GM04504 (cell line): ENCODE measurements at places on chromosomes 1 and 21.

- DNase-seq = no peak
These were observed 37.3 kb upstream of the IRF2BP2 start for GRCh38 chr1:234647245-234647644.

- DNase-seq = no peak
These were observed 11.8 kb upstream of the SRM start for GRCh38 chr1:11071463-11072215.

DNA sequence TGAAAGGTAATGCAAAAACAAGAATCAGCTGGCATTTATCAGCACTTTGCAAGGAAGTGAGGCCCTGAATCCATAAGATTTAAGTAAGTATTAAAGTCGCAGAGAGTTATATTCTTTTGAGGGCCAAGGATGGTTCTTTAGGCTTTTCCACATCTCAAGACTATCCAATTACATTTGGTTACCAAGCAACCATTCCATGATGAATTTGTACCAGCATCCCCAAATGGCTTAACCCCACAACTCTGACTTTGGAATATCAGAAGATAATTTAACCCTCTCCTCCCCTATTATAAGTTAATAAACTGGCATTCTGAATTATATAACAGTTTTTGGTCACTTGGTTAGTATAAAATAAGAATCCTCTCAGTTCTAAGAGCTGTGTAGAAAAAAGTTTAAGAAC, 2.8 kb downstream of the PHTF1 start:
- DNase-seq = no peak

DNA sequence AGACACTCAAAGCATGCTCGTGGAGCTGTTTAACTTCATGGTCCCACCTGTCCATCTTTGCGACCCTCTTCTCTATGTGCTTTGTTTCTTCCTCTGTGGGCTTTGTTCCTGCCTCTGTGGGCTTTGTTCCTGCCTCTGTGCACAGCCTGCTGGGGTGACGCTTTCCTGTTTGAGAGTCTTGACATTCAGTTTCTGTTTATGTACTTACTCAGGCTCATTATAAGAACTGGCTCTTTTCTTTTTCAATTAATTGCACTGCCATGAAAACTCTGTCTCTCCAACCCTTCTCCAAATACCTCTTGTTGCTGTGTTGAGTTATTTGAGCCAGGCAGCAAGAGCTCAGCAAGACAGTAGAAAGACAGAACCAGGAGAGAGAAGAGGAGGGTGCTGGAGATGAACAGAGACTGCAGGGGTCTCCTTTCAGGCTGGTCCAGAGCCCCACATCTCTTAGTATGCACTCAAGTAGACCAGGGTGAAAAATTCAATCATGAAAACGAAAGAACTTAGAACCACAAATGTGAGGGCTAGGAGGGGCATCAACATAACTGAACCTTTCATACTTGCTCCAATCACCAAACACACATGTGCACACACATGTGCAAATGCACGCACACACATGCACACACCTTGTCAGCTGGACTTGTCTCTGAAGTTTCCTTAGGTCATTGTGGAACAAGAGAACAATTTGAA, 88.3 kb upstream of the SGIP1 start:
- no peak for DNase-seq

GRCh38 chr1:221925947-221926346, 184.1 kb upstream of the DUSP10 start:
- no peak for DNase-seq

DNA sequence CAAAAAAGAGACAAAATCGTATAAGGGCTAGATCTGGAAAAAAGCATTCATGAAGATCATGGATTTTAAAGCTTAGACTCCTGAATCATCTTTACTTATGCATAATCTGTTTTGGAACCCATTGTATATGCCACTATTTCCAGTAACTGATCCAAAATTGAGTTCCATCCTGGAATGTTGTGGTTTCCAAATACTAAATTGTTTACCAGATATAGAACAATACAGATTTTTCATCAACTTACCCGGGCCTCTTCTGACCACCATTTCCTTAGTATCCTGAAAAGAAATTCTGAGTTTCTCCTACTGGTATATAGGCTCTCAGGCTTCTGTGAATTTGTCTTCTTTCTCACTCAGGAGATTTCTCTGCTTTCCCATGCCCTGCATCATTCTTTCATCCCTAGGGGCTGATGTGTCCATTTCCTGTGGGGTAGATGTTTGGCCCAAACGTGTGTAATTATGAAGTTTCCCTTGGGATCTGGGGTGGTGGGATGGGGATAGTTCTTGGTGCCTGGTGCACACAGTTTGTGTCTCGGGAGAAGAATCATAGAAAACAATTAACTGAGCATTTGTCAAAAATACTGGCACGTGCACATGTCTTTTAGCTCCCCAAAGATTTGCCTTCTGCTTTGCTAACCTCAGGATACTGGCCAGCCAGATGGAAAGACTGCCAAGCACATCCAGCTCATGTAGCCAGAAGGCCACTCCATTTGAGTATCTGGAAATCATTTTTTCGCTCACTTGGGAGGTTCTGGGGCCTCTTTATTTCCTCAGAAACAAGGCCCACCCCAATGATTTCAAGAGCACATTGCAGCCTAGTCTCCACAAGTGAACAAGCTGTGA, 127.8 kb downstream of the NTMT2 start:
- peak; percentile 35 for DNase-seq

DNA sequence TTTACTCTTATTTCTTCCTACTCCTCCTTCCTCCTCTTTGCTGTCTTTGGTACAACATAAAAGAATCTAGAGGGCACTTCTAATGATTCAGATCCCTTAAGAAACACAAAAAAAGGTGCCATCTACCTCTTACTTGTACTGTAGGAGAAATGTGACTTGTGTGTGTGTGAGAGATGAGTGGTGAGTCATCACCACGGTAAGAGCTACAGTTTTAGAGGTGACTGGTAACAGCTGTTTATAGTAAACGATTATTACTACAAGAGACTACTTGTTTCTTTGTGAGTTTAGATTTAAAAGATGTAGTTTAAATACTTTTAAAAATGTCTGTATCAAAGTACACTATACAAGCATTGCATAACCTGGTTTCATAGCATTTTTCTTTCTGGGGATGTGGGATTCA, 40.4 kb downstream of the SLC35D1 start:
- DNase-seq = peak; percentile 15

DNA sequence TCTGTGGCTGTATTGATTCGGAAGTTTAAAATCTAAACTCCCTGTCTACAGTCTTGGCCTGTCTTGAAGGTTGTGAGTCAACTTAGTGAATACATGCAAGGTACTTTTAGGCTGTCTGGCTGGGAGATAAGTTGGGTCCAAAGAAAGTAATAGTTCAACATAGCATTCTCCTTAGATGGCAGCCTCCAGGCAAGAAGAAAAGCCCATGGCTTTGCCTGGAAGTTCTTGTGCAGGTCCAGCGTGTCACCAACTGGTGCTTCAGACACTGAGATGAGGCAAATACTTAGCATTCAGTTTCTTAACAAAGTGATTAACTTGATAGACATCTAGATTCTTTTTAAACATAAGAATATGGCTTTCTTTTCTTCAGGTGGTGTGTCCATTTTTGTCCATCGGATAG, 328.2 kb downstream of the DISC1 start:
- DNase-seq = no peak

DNA sequence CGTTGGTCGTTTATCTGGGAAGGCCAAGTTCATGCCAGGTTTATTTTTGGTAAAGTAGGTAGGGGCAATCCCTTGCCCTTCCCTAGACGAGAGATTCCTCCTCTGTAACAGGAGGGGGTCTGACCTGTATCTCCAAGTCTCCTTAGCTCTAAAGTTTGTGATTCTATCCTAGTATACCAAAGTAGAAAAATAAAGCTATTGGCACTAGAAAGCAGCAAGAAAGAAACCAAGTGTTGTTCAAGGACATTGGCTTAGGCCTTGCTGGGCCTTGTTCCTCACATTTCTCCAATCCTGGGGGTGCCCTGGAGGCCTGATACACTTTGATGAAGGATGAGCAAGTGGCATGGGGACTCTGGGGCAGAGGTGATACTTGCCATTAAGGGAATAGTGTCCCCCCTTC, 814 bp downstream of the MTARC2 start:
- no peak for DNase-seq

DNA sequence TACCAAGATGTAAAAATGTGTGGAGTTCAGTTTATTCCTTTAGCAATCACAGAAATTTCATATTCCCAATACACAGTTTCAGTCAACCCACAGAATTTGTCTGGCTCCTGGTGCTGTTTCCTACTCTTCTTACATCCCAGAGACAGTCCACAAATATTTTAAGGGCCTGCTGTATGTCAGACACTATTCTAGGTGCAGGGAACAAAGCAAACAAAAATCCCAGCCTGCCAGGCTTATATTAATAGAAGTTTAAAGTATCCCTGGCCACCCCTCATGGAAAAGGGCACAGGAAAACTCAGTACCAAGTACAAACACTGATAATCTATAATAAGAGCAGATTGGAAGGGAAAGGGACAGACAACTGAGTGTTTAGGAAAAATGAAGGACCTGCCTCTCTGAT, 194.8 kb downstream of the ZP4 start:
- DNase-seq = no peak

- DNase-seq = no peak
These were observed 49.8 kb upstream of the MTF2 start for GRCh38 chr1:93029317-93029716.

- no peak for DNase-seq
These were observed 30.6 kb downstream of the WLS start for GRCh38 chr1:68201546-68202238.

DNA sequence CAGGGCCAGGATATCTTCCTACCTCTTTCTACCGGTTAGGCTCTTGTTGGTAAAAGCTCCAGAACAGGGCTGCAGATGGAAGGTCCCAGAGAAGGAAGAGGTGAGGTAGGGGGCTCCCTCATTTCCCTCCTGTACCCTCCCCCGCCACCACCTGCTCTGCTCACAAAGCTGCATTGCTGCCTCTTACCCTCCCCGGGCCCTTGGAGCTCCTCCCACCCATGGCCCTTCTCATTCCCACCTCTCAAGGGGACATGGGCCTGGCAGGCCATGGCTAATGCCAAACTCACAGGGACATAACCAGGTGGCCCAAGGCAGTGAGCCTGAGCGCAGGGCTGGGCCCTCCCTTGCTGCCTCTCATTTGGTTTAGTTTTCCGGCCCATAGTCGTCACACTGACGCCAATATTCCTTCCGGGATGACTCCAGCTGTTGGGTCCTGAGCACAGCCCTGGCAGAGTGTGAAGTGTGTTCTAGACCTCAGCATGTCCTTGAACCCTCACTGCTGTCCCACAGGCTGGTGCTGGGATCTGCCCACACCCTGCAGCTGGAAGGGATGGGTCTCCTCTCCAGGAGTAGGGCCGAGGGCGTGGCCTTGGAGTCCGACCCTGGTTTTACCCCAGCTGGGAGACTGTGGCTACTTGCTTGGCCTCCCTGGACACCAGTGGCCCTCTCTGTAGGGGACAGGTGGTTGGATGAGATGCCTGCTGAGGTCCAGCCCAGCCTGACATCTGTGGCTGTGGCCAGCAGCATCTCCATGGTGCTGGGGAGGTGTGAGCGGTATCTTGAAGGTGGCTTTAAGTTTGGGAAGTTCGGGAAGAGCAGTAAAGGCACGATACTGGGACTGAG, 104.6 kb downstream of the ARHGEF10L start:
- no peak for DNase-seq

DNA sequence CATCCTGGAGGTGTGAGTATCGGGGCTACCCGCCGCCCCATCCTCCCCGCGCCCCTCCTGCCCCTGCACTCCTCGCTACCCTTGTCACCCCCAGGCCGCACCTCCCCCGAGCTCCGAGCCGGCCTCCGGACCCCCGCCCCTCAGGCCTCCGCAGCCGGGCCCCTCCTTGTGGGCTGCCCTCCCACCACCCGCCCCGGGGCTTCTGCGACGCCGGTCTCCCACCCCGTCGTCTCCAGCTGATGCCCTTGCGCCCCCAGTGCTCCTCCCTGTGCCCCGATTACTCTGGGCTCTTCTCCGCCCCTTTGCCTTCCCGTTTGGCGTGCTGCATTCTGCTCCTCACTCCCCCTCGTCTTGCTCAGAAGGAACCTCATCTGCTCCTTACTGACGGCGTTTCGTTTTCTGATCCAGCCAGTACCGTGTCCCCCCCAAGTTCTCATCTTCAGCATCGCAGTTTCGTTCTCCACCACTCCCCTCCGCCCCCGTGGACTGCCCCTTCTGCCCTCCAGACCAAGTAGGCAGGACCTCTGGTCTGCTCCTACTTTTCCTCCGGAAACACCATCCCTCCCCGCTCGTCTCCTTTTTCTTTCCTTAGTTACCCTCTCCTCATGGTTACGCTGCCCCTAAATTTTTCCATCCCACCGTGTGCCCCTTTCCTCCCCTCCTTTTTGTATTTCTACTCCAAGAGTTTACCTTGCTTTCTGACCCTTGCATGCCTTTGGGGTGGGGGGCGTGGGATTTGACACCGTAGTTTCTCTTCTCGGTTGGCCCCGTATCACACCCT, 841 bp downstream of the SNX27 start:
- no peak for DNase-seq

DNA sequence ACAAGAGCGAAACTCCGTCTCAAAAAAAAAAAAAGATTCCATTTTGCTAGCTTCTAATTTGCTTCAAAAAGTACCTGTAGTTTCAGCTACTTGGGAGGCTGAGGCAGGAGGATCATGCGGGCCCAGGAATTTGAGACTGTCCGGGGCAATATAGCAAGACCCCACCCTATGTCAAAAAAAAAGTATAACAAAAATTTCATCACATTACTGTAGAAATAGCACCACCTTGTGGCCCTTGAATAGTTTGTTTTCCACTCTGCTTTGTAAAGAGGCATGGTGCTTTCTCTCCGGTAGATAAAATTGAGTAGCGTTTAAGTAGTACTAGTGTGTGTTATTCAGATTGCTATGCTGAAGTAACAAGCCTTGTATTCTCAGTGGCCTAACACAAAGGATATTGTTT, 18.2 kb upstream of the MSTO1 start:
- peak; percentile 28 for DNase-seq

- DNase-seq = no peak
These were observed 77.1 kb upstream of the NBL1 start for GRCh38 chr1:19567041-19567440.

- peak; percentile 21 for DNase-seq
These were observed 67.6 kb downstream of the MAP3K21 start for GRCh38 chr1:233394860-233395717.
